Stimulated activated CD8-positive, alpha-beta memory T cell treated with anti-CD3 and anti-CD28 coated beads, Interleukin-2, amount 100 ng/mL, for 1 hour (primary cell): ENCODE measurements at places on chromosomes 13 and 19.

DNA sequence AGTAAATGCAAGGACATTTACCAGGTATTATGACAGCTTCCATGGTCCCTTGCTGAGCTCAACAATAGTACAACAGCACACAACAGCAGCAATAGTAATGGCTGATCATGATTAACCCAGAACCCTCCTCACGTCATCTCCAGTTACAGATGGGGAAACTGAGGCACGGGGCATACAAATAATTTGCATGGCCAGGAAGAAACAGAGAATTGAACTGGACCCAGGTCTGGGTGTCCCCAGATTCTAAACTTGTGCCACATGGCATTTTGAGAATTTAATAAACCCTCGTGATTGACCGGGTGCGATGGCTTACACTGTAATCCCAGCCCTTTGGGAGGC lies 7.2 kb downstream of the MAST3 start:
- no peak for DNase-seq

DNA sequence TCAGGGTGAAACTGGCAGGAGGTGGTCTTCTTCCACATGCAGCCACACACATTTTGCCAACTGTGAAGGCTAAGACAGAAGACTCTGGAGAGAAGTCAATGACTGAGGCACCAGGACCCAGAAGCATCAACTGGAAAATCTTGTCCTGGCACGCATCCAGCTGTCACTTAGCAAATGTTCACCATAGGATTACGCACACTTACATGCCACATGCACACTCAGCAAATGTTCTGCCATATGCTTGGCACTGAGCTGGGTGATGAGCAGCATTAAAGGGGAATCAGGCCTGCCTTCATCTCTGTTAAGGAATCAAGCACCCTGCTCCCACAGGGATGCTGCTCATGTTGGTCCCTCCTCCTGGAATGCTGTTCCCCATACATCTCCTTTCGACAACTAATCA lies 5.1 kb downstream of the ZNF599 start:
- DNase-seq, result no peak

- peak; percentile 24 for DNase-seq
Measured at GRCh38 chr13:114019367-114019766, 45.5 kb upstream of the C13orf46 start.

DNA sequence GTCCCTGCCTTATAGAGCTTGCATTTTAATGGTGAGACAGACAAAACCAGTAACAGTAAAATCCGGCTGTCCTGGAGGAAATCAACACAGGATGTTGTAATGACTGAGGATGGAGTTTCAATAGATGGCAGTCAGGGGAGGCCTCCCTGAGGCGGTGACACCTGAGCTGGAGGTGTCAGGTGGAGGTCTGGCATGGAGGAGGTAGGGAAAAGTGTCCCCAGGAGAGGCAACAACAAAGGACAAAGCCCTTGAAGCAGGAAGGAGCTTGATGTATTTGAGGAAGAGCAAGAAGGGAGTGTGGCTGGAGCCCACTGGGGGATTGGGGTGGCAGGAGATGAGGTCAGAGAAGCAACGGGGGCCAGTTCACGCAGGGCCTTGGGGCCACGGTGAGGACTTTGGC lies 7.8 kb downstream of the GRIN2D start:
- no peak for DNase-seq

DNA sequence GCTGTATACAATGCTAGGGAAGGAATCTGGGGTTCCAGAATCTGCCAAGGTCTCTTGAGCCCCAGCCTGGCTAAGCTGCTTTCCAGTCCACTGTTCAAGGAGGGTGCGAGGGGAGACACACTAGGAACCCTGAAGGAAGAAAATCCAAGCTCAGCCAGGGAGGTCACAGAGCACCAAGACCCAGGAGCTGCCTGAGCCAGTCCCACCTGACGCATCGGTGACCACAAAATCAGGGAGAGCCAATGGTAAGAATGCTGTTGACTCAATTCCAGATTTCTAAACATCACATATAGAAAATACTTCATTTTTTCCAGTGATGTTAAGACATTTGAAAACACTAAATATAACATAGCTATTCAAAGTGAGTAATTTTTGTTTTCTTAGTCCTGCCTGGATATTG lies 50.1 kb downstream of the CEP89 start:
- no peak for DNase-seq

DNA sequence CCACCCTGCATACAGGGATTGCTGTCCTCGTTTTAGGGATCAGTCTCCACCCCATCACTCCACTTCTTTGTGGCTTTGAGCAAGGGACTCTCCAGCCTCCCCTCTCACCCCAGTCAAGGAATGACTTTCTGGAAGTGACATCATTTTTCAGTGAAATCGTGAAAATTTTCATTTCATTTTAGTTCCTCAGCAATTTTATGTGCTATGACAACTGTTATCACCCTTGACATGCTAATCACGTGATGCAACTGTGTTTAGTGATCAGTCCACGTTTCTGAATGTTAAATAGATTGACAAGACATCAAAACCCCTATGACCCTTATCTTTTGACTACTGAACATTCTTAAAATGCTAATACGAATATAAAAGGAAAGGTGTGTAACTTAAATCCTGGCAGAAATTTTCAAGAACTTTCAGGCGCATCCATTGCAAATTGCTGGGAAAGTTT lies 8.0 kb downstream of the C19orf81 start:
- no peak for DNase-seq

DNA sequence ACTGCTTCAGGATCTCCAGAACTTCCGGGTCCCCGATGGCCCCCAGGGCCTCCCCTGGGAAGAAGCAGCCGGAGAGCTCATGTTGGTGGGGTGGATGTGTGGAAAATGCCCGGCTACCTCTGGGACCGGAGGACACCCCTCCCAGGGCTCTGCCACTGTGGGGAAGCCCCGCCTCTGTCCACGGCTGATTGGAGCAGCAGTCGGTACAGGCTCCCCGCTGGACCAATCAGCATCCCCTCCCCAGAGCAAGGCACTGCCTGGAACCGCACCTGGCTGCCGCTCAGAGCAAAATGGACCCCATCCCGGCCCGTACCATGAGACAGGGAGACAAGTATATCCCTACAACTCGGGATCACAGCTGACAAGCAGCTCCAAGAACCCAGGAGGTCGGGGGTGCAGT lies 6.4 kb downstream of the DOHH start:
- no peak for DNase-seq

- DNase-seq, result no peak
Measured at GRCh38 chr19:16394681-16395375, 70.2 kb downstream of the KLF2 start.

- no peak for DNase-seq
Measured at GRCh38 chr19:18850471-18851375, 19.0 kb downstream of the UPF1 start.

GRCh38 chr13:77386880-77387606 lies 60.1 kb upstream of the MYCBP2 start:
- no peak for DNase-seq

- DNase-seq, result peak; percentile 63
Measured at GRCh38 chr19:14381689-14382474, 638 bp downstream of the ADGRE5 start.

DNA sequence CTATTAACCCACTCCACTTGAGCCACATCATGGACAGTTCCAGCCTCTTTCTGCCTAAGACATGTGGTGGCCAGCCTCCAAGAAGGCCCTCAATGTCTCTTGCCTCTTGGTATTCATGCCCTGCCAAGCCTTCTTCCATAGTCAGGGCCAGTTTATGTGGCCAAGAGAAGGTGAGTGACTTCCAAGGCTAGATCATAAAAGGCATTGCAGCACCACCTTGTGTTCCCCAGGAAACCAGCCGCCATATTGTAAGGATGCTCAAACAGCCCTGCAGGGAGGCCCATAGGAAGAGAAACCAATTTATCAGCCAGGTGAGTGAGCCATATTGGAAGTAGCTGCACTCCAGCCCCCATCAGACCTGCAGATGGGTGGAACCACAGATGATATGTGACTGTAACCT lies 12.3 kb upstream of the DNMT1 start:
- no peak for DNase-seq

- DNase-seq, result peak; percentile 20
Measured at GRCh38 chr19:16266586-16266942, 58.1 kb upstream of the KLF2 start.

DNA sequence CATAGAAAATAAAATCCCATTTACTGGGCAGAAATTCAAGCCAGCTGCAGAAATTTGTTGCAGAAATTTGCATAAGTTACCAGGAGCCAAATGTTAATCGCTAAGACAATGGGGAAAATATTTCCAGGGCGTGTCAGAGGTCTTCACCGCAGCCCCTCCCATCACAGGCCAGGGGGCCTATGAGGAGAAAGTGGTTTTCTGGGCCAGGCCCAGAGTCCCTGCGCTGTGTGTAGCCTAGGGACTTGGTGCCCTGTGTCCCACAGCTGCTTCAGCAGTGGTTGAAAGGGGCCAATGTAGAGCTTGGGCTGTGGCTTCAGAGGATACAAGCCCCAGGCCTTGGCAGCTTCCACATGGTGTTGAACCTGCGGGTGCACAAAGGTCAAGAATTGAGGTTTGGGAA lies 278.9 kb upstream of the PCDH9 start:
- DNase-seq, result no peak

DNA sequence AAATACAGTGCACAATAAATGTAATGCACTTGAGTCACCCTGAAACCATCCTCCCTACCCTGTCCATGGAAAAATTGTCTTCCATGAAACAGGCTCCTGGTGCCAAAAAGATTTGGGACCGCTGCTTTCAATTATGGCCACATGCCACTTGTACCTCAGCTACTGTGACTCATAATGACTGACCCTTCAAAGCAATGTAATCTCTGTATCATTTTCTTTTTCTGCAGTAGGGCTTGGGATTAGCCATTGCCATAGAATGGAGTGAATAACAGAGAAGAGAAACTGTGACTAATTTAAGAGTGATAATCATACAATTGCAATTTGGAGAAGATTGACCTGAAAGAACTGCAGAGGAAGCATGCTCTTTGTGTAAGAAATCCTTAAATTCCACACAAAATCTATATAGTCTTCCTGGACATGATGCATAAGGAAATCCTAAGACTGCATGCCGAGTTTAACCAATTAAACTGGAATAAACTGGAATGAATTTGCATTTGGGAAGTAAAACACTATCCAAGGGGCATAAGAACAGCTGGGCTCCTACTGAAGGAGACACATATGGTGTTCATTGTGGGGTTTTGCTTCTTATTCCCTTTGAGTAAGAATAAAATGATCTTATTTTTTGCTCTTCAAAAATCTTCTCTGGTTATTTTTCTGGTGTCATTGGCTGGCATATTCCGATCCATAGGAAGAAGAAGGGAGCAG lies 59.5 kb upstream of the SLC7A1 start:
- no peak for DNase-seq

- no peak for DNase-seq
Measured at GRCh38 chr13:102879793-102880499, 34.1 kb downstream of the ERCC5 start.

GRCh38 chr13:59513686-59514085 lies 650.0 kb downstream of the DIAPH3 start:
- no peak for DNase-seq

DNA sequence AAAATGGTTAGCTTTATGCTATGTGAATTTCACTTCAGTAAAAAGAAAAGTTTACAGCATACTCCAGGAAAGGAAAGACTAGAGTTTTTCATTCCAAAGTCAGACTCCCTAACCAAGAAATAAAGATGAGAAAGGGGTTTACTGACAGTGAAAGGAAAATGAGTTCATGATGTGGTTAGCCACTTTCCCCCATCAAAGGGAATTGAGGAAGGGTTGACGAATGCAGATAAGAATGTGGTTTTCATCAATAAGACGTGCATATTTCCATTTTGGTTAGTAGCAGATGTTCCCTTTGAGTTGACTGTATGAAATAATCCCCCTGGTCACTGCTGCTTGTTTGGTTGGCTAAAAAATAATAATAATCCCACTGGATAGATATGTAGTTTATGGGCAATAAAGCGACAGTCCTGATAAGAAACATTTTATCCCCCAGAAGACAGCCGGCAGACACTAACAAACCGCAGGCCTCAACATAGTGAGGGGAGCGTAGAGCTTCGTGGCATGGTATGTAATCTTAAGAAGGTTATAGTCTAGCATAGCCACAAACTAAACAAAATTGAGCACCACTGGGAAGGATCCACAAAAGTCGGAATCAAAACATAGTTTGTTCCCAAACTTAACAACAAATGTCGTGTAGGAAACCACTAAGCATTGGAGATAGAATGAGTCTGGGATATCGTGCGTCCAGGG lies 114.8 kb downstream of the COL4A2 start:
- no peak for DNase-seq

- no peak for DNase-seq
Measured at GRCh38 chr19:993831-994393, 6.3 kb upstream of the GRIN3B start.

- DNase-seq, result no peak
Measured at GRCh38 chr19:19460258-19460731, 54.8 kb downstream of the GATAD2A start.

DNA sequence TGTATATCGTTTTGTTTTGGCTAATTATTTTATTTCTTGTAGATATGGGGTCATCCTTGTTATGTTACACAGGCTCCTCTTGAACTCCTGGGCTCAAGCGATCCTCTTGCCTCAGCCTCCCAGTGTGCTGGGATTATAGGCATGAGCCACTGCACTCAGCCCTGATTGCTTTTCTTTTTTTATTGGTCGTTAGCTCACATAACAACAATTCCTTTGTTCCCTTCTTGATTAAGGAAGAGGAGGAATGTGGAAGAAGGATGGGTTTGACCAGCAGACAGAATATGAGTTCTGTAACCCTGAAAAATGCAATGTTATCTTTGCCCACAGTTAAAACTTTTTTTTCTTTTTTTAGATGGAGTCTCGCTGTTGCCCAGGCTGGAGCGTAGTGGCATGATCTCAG lies 11.4 kb downstream of the BRME1 start:
- DNase-seq, result no peak

GRCh38 chr13:30359991-30360390 lies 52.6 kb upstream of the KATNAL1 start:
- DNase-seq, result no peak

DNA sequence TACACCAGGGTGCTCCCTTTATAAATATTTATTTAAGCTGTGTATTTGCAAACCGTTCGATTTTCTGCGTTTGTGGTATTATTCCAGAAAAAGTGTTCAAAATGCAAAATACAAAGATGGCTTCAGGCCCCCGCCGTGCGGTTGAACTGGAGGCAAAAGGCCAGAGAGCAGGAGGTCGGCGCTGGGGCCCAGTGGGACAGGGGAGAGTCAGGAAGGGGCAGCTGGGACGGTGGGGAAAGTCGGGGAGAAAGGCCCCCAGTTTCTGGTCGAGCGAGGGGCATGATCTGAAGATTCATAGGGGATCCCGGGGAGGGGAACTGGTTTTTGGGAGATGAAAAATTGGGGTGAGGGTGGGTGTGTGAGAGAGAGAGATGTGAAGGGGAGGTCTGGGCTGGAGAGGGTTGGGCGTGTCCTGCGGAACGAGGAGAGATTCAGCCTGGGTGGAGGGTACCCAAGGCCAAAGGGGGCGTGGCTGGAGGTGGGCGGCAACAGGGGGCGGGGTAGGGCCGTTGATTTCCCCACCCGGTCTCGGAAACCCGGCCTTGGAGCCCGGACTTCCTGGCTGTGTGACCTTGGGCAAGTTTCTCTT lies 678 bp downstream of the ISOC2 start:
- no peak for DNase-seq
